ENCODE measurements at places on chromosomes 6 and 20. TPM values are rescaled to one million over a fixed set of nuclear protein-coding genes. Genes with fewer than 3 reads are reported as not detected.
A peak's percentile ranks its signal among the peaks of the same experiment; 100 is the strongest.

DNA sequence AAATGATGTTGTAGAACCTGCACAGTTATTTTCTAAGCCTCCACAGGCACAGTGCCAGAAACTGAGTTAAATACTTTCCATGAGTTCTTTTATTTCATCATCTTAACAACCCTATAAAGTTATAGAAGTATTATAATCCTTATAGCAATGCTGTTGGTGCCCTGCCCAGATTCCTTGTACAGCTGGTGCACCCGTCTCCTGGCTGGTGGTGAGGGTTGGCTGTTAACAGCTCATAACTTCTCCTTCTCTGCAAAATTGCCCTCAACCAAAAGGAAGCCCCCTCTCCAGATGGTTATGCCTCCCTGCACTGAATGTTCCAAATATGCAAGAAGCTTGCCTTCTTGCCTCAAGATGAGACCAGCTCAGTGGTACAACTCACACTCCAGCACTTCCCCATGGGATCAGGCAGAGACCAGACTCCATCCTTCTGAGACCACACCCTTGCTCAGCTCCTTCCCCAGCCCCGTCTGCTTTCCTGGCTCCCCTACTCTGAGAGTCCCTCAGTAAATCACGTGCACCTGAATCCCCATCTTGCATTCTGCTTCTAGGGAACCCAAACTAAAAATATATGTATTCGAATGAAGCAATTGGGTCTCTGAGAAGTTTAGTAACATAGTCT is 304.4 kb upstream of the PLCB4 start:
- DNase-seq, result peak; percentile 67

DNA sequence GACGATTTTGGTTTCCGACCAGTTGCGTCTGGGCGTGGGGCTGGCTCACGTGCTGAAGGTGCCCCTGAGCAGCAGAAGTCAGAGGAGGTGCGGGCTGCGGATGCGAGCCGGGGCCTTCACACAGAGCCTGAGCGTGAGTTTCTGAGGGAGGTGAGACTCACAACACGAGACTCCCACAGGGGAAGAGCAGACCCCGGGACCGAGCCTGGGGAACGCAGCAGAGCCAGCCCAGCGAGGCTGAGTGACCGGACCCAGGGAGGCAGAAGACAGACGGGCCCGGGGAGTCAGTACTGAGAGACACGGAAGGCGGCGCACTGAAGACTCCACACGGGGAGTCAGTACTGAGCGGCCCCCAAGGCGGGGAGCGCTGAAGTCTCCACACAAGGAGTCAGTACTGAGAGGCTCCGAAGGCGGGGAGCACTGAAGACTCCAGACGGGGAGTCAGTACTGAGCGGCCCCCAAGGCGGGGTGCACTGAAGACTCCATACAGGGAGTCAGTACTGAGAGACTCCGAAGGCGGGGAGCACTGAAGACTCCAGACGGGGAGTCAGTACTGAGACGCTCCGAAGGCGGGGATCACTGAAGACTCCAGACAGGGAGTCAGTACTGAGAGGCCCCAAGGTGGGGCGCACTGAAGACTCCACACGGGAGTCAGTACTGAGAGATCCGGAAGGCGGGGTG is 77.8 kb downstream of the DLL1 start:
- DNase-seq, result no peak

GRCh38 chr20:24957326-24958016 is 8.4 kb downstream of the CST7 start:
- DNase-seq, result peak; percentile 15

GRCh38 chr6:90415178-90415577 is 118.5 kb upstream of the BACH2 start:
- no peak for DNase-seq

- peak; percentile 41 for DNase-seq
These were observed 74.1 kb downstream of the LAMA4 start for GRCh38 chr6:112180095-112180820.

GRCh38 chr6:169075211-169075914 is 178.3 kb downstream of the THBS2 start:
- DNase-seq, result peak; percentile 31

DNA sequence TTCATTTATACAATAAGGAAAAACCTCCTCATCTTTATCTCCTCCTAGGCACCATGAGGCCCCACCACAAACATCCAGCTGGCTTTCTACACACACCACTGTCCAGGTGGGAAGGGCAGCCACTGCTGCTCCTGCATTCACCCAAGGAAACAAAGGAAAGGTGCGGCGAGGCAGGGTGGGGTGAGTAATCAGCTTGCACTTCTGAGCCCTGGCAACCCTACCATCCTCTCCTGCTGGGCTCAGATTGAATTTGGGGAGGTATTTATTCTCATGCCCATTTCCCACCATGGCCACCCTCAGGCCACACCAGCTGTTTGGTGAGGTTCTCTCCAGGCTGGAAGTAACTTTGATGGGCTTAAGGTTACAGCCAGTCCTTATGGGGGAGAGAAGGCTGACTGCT is 31.2 kb upstream of the SPDEF start:
- DNase-seq, result no peak

- no peak for DNase-seq
These were observed 43.9 kb downstream of the NCR2 start for GRCh38 chr6:41379306-41379705.

- no peak for DNase-seq
These were observed 39.6 kb upstream of the PDE10A start for GRCh38 chr6:165702669-165703068.

GRCh38 chr6:121319112-121319553 is 15.1 kb downstream of the TBC1D32 start:
- DNase-seq, result no peak

DNA sequence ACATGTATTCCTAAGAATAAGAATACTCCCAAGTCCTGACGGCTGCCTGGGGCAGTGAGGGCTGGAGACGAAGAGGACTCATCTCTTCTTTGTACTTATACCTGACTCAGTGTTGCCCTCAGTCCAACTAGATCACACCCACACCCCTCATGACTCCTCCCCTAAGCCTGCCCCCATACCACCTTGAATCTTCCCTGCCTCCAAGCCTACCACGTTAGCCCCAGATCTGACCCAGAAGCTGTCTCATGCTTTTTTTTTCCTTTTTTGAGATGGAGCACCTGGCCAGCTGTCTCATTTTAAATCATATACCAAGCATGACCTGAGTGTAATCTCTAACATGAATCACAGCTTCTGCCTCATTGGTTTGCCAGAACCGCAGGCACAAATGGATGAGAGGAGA is 45.2 kb downstream of the MUC22 start:
- no peak for DNase-seq

DNA sequence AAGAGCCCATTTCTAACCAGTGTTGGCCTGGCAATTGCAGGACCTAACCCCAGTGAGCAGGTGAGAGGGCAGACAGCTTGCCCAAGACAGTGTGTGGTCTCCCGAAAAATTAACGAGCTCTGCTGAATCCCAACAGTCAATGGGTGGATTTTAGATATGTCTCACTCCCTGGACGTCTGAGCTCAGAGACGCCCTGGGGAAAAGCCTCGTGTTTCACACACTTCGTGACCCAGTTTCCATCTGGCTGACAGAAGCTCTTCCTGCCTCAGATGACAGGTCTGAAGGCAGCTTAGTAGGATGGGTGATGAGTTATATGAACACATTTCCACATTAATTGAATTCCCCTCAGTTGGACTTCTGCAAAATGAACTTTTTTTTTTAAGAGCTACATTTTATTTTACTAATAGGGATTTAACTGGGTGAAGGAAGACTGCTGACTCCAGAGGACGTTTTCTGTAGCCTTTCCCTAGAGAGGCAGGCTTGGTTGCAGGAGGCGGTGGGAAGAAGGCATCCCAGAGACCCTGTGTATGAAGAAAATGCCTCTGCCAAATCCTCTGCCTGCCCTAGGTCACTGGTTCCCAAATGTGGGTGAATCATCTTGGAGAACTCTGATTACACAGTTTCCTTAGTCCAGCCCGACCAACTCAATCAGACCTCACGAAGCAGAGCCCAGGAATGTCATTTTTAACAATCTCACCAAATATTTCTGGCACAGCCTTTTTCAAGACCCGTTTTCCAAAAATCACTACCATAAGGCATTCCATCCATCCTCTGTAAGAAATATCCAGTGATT is 71.7 kb upstream of the LY86 start:
- DNase-seq, result no peak

- no peak for DNase-seq
These were observed 58.9 kb upstream of the KLHL31 start for GRCh38 chr6:53724501-53724900.

- no peak for DNase-seq
These were observed 96.5 kb downstream of the ELOVL5 start for GRCh38 chr6:53252177-53252692.

DNA sequence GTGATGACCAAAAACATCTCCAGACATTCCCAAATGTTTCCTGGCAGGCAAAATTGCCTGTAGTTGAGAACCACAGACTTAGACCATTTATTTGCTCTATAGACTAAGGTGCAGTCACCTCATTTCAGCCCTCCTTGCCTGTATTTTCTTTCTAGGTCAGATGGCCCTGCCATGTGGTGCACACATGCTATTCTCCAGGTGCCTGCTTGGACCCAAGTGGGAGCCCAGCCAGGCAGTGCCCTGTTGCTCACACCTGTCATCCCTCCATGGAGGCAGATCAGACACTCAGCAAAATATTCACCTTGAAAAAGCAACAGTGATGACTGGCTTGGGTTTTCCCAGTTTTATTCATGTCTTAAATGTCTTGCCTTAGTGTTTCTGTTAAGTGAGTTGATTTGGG is 311.4 kb downstream of the TFAP2C start:
- DNase-seq, result no peak

- DNase-seq, result no peak
These were observed 12.1 kb downstream of the CEP85L start for GRCh38 chr6:118639054-118639964.

DNA sequence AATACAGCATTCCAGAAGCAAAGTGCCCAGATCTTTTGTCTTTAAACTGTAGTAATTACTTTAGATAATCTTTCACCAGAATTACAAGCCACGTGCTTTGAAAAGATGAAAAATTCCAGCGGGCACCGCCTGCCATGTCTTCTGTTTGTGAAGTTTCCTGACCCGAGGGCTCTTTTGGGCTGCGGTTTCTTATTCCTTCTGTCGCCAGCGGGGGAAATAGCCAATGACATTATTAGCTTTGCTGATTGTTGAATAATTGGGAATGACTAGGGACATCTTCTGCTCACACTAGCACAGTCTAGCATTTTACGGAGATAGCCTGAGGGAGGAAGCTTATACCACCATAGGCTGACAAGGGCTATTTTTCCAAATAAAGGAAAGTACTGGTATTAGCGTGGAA is 124.7 kb downstream of the SAMD5 start:
- no peak for DNase-seq

The PPIL6 gene
- 0.67 TPM for total RNA-seq

The GABRR2 gene
- 0.63 TPM for total RNA-seq

The LY6G5C gene
- total RNA-seq, result 4.2 TPM

The NHLRC1 gene
- total RNA-seq, result 1.8 TPM

The REV3L gene
- total RNA-seq, result 56.4 TPM

The DEFB124 gene
- not detected for total RNA-seq

The ANGPT4 gene
- total RNA-seq, result not detected

The NEU1 gene
- total RNA-seq, result 44.0 TPM

The OOEP gene
- total RNA-seq, result not detected

The ANKRD60 gene
- total RNA-seq, result not detected

The PARD6B gene
- 29.2 TPM for total RNA-seq

The RAET1G gene
- total RNA-seq, result not detected

The ISM1 gene
- 0.66 TPM for total RNA-seq

All from mucosa of descending colon (tissue), 3 donors.